ENCODE measurements at places on chromosomes 5 and 9.

DNA sequence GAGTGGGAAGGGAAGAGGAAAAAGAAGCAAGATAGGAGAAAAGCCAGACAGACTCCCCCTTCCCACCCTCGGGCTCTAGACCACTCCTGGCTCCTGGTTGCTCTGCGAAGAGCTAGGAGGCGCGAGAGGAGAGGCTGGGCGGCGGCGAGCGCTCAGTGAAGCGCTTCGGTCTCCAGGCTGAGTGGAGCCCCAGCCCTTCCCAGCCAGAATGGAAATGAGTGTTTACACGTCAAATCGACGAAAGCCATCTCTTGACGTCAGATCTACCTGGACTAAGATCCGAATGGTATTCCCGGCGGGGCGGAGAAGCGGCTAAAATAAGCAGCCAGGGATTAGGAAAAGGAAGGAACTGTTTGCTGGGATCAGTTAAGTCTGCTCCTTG, at the start of gene PCSK1:
PCSK1 (minus strand) TSS at position 183 of the 382 bp plus-strand sequence. CDS start 206 bp downstream, outside the sequence.
- no peak for DNase-seq

- no peak for DNase-seq
Measured at GRCh38 chr5:40025586-40025985, 600.8 kb upstream of the DAB2 start.

DNA sequence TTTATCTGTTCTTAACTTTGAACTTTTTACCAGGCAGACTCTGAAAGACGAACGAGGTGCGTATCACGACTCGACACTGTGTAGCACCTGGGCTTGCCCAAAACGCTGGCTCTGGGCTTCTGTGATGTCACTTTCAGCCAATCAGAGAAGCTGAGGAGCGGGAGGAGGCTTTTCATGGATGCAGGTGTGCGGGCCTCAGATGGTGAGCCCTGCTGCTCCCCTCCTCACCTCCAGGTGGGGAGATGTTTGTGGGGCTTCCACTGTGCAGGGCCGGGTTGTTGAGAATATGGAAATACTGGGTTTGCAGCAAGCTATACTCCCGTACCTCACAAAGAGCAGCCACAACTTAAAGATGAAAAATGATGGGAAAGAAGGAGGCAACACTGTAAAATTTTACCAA, 246.3 kb downstream of the IRX2 start:
- no peak for DNase-seq

- no peak for DNase-seq
Measured at GRCh38 chr5:37075399-37075950, 173.7 kb downstream of the CPLANE1 start.

DNA sequence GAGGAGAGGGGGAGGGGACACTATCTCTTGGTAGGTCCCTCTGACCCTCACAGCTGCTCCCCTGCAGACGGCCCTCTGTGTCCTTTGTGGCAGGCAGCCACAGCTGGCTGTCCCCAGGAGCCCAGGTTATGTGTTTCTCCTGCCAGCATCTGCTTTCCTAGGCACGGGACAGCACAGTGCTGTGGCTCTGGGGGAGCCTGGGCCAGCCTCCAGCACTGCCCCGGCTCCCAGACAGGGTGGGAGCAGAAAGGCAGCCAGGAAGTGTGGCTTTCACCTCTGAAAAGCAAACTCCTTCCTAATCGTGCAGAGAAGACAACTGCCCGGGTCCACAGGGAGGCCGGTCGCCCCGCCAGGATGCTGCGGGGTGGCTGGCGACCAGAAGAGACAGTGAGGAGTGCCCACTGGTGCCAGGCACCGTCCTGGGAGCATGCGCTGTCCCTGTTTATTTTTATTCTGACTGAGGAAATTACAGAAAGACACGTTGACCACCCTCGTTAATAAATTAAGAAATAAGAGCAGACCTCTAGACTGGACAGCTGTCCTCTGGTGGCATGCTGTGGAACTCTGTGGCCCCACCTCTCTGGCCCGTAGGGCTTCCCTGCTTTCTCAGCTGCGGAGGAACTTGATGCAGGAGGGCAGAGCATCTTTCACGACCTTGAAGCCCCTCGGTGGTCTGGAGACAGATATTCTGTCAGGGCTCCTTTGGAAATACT, 240.3 kb downstream of the FANCC start:
- DNase-seq, result no peak

GRCh38 chr9:99576002-99576401, 245.7 kb upstream of the NR4A3 start:
- no peak for DNase-seq

DNA sequence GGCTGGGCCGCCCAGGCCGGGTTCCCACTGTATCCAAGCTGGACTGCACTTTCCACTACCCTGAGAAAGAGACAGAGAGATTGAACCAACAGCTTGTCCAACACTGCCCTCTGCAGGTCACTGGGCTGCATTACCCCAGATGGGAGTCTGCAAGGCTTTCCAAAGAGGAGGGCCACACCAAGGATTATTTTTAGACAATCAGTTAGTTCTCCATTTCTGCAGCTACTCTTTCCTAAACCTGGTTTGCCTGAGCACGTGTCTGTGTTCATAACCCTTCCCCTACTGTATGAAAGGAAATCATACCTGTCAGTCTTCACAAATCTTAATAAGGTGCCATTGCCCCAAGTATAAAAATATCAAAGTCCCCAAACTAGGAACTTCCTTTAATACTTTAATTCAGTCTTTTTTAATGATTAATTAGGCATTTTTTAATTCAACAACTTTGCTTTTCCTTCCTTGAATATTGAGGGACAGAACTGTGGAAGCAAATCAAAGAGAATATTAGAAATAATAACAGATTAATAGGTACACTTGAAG, 13.4 kb upstream of the FGF1 start:
- peak; percentile 66 for DNase-seq

- DNase-seq, result no peak
Measured at GRCh38 chr9:113701774-113702755, 174.0 kb upstream of the ZNF618 start.

GRCh38 chr9:92097997-92098482, 17.2 kb downstream of the SPTLC1 start:
- peak; percentile 89 for DNase-seq

GRCh38 chr5:98321361-98321760, 452.1 kb upstream of the RGMB start:
- no peak for DNase-seq

DNA sequence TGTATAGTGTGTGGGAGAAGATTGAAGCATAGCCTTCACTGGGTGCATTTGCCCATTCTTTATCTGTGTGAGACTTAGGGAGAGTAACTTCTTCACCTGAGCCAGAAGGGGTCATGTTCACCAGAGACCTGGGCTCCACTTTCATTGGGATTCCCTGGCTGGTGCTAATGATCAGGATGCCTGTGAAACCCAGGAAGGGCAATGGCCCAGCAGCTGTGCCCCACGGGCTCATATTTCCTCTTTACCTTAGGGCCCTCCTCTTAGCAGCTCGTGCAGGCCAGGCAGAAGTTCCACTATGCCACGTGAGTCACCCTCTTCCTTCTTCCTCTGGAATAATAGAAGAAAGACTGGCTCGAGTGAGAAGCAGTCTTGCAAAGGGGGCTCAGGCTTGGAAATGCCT, 5.0 kb downstream of the PPARGC1B start:
- DNase-seq, result peak; percentile 33

DNA sequence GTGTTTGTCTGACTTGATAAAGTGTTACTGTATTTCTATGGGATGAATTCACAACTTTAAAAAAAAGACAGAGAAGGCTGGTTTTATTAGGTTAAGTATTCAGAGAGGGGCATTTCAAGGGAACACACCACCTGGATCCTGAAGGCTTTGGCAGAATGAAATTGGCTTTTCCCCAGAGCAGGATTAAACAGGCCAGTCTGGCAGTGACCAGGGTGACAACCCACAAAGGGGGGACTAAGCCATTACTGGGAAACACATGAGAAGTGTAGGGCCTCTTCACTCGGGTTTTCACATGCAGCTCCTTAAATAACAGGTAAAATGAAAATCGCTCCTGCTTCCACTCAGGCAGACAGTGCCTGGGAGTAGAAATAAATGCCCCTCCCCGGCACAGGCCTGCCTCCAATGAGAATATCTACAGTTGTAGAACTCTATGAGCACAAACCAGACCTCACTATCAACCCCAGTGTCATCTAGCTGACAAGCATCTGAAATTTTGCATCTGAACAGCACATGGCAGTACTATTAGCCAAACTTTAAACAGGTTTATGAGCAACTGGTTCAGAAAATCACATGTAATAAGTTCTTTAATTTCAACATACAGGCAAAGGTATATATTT, 85.8 kb downstream of the LHFPL2 start:
- no peak for DNase-seq

GRCh38 chr5:135539430-135540005, 3.8 kb upstream of the NEUROG1 start:
- DNase-seq, result no peak

DNA sequence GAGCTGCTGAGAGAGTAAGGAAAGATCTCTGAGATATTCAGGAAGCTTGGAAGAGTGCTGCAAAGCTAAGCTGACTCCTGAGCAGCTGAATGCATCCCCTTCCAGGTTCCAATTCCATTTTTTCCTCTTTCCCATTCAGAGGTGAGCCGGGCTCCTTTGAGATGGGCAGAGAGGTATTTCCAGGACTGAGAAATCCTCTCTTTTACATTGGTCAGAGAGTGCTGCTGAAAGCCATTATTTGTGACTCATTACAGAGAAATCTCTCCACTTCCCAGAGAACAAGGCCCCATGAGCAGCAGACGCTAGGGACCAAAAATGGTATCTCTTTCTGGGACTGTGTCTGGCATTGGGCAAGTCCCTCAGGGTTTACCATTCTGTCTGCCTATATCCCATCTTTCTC, 3.7 kb downstream of the MCTP1 start:
- DNase-seq, result peak; percentile 50

All from renal cortical epithelial cell (primary cell).